CMK (cell line): ENCODE measurements at places on chromosomes 1 and 21.

DNA sequence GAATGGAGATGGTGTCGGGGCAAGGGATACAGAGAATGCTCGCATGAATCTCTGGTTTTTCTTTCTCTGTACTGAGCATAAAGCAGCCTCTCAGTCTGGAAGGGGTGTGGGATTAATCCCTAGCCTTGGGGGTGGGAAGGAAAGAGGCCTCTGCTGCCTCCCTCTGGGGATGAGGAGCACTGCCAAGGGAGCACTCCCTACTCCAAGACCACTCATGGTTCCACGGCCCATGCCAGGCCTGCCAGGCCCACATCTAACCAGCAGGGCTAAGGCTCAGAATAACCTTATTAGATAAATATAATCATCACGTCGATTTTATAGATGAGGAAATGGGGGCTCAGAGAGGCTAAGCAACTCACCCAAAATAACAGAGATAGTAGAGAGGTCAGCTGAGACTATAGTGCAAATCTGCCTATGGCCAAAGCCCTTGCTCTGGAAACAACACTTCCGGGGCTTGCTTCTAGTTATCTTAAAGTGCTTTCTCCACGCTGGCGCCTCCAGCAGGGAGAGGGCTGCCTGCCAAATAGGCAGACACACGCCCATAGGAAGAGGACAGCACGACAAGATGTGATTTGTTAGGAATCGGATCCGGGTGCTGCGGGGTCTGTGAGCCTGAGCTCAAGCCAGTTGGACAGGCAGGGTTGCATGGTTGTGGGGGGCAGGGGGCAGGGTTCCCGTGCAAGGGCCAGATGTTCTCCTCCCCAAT, 522 bp downstream of the TEX35 start:
- no peak for DNase-seq

GRCh38 chr1:82836213-82836972, 1035.7 kb downstream of the ADGRL2 start:
- DNase-seq = no peak

- no peak for DNase-seq
Measured at GRCh38 chr1:20185834-20186782, at the start of the genes PLA2G2C and UBXN10. Gene PLA2G2C, minus strand, starts transcription at chr1:20186518. Its CDS starts 9,155 bp downstream, at chr1:20177363. Gene UBXN10, plus strand, starts transcription at chr1:20186096. Its CDS starts 4,466 bp downstream, at chr1:20190562.

- no peak for DNase-seq
Measured at GRCh38 chr1:153122831-153123421, 9.6 kb upstream of the SPRR2F start.

GRCh38 chr1:226806988-226807387, 63.4 kb upstream of the PSEN2 start:
- DNase-seq = no peak

DNA sequence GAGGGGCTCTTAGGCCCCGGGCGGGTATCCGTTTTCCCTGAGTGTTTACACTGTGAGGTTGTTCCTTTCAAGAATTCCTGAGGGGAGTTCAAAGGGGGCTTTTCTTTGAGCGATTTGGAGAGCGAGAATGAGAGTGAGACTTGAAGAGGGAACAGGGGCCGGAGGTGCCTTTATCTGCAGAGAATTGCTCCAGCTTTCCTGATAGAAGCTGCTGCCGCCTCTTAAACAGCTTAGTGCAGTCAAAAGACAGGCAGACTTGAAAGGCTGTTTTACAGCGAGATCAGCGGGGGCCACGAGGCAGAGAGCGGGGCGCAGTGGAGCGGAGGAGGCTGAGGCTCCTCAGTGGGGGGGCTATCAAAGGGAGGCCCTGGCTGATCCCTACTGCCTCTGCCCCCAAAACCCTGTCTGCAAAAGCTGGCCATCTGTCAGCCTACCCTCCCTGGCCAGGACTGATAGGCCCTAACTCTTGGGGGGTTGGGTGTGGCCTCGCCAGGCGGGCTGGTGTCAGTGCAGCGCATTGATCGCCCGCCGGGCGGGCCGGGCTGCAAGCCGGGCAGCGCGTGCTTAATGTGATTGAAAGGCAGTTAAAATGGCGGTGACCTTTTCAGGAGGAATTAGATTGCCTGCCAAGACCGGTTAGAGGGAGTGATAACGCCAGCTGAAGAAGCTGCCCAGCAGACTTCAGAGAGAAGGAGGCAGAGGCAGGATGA, 36.4 kb downstream of the TMEM53 start:
- no peak for DNase-seq

DNA sequence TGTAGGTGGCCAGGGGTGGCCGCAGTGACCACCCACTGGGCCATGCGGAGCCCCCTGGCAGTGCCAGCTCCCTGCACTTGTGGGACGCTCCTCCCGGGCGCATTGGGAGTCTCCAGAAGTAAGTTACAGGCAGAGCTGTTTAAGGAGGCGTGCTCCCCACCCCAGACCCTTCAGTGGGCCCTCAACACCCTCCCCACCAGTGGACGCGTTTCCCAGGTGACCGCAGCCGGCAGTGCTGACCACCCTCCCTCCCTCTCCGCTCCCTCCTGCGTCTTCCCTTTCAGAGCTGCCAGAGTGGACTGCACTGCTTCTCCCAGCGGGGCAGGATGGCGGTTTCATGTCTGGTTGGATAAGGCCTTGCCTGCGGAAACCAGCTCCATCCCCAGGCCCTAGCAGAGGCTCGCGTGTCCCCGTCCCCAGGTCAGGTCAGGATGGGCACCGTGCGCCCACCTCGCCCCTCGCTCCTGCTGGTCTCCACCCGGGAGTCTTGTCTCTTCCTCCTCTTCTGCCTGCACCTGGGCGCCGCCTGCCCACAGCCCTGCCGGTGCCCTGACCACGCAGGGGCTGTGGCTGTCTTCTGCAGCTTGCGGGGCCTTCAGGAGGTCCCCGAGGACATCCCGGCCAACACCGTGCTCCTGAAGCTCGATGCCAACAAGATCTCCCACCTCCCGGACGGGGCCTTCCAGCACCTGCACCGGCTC, 1.1 kb downstream of the LRRC3 start:
- DNase-seq = no peak

- DNase-seq = no peak
Measured at GRCh38 chr21:42226626-42227025, 7.7 kb downstream of the ABCG1 start.

DNA sequence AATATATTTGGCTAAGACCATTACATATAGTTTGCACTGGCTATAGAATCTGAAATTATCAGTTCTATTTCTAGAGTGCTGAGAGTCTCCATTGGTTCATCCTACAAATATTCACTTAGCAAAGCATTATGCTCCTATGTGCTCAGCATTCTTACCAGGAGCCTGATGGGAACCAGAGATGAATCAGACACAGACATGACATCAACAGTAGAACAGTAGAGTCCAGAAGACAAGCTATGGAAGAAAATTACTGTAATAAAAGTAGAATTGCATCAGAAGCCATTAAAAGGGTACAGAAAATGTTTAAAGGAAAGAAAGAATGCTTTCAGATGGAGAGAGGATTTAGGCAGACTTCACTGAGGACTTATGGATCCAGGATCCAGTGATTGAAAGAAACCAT, 271.7 kb upstream of the SNX7 start:
- DNase-seq = no peak

GRCh38 chr1:28811766-28812668, at the start of gene OPRD1:
Gene OPRD1, plus strand, starts transcription at chr1:28812170. Its CDS starts 214 bp downstream, at chr1:28812384.
- DNase-seq = no peak

DNA sequence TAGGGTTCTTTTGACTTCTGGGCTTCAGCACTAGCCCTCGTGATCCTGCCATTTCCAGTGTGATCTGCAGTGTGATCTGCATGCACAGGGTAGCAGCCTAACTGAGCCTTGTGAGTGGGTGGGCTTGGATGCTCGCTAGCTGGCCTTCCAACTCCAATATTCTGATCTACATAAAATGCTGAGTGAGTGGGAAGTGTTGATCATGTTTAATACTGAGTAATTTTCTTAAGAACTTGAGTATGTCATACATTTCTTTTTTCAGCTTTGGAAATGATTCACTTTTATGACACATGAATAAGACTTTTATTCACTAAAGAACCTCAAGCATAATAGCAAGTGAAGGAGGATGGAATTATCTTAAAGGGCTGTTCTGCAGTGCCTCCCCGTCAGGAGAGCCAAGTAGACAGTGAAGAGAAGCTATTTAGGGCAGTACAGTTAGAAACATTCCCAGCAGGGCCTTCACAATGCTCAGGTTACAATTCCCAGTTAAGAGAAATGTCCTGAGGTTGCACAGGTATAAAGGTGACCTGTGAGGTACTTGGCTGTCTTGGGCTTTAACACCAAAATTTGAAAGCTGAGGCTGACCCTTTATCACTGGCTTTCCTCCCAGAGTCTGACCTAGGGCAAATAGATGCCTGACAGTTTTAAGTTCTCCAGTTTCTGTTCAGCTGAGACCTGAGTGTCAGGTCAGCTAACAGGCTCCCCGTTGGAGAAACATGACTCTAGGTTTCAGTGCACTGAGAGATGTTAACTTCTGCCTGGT, 29.1 kb upstream of the LRRC8C start:
- DNase-seq = no peak

DNA sequence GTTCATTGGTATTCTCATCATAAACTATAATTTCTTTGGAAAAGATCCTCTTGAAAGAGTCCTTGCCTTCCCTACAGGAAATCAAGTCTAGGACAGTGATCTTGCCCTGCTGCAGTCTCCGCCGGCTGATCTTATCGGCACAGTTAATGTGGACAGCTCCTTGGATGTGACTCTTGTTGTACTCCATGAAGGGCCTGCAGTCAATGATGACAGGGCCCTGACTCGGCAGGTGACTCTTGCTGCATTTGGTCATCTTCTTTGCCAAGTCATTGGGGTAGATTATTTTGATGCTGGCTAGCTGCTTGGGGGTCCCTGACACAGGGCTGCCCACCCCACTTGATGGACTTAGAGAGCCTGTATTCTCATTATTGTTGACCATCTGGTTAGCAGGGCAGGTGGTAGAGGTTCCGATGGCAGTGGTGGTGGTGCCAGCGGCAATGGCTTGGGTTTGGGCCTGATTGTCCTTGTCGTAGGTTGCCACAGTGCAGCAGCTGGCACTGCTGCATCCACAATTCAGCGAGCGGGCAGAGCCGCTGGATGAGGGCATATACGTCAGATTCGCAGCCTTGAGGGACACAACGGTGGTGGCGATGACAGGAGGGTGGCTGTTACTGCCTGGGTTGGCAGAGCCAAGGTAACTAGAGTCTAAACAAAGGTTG, 2.7 kb downstream of the DUSP10 start:
- no peak for DNase-seq

DNA sequence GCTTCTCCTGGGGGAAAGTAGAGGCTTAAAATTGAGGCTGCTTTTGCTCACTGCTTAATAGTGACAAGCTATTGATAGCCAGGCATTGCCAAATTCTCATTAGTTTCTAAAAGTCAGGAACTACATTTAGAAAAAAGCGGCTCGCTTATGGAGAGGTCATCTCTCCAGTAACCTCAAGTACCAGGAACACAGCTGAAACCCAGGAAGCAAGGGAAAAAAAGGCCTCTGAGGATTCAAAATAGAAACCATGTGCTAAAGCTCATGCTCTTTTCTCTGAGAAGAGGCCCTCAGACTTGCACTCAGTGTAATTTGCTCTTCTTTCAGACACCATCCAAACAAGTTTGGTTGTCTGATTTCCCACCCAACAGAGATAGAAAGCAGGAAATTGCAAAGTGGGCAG, 261.4 kb upstream of the USP25 start:
- no peak for DNase-seq

GRCh38 chr1:198823626-198824025, 184.8 kb downstream of the PTPRC start:
- DNase-seq = no peak

GRCh38 chr21:36773117-36773516, 74.2 kb downstream of the SIM2 start:
- no peak for DNase-seq

DNA sequence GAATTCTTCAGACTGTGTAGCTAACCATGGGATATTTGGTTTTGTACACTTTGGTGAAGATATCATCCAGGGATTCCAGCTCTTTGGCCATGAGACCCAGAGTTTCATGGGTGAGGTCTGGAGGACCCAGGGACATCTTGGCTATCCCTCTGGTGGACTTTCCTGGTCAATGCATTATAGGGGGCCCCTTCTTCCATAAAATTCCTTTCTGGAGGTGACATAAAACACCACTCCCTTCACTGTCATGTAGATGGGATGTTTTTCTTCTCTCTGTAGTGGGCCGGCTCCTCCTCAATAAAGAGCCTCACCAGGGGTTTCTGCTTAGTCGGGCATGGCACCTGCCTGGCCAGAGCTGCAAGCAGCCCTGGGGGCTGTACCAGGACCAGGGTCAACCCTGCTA, 2.2 kb downstream of the ATPAF1 start:
- no peak for DNase-seq

GRCh38 chr1:224203243-224204016, 20.4 kb downstream of the DEGS1 start:
- no peak for DNase-seq

GRCh38 chr1:2202843-2203601, 8.4 kb upstream of the FAAP20 start:
- no peak for DNase-seq

DNA sequence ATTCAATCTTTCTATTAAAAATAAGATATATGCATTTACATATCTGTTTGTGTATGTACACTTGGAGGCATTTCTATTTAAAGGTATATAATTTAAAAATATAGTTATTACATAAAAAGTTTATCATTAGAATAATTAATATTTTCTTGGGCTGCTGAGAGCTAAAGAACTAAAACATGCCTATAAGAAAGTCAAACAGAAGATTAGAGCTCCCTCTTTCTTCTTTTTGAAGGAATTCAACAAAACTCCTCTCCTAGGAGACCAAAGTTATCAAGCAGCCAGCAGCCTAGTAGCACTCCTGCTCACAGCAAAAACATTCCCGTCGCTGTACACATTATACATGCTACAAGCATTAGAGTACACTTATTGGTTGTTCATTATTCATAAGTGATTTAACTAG, 216.4 kb downstream of the VAV3 start:
- DNase-seq = no peak

- no peak for DNase-seq
Measured at GRCh38 chr1:169484683-169485430, 887 bp downstream of the SLC19A2 start.

DNA sequence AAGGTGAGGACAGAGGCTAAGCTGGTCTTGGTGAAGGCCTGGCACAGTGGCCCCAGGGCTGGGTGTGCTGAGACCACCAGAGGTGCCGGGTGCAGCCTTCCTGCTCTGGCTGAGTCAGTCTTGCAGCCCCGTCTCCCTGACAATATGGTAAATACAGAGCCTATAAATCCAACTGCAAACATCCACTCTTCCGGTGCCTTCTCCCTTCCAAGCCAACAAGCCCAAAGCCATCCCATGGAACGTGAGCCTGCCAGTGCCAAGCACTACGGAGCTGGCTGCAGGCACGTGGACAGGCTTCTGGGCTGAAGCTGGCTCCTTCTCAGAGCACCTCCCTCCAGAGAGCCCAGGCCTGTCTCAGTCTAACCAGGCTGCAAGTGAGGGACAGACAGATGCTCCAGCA, 70.0 kb downstream of the TRABD2B start:
- DNase-seq = no peak

DNA sequence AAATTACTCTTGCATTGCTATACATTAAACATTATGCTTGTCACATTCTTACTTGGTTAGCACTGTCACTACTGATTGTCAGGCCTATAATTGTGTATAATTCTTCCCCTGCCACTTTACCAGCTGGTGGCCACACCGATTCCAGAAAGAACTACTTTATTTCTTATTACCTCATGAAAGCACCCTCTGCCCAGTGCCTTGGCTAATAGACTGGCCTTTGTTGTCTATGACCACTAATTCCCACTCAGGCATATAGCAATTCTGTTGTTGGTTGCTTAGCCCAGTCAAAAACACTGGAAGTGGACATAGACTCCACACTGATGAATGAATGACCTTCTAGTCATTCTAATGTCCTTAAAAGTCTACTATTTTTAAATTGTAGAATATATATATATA, 35.6 kb downstream of the MRPL39 start:
- DNase-seq = no peak
